Activated naive CD4-positive, alpha-beta T cell treated with anti-CD3 and anti-CD28 coated beads, Interleukin-2, amount 10 ng/mL, durations not matched to agents 7 days and 5 days (primary cell): ENCODE measurements at places on chromosomes 2 and 18.

DNA sequence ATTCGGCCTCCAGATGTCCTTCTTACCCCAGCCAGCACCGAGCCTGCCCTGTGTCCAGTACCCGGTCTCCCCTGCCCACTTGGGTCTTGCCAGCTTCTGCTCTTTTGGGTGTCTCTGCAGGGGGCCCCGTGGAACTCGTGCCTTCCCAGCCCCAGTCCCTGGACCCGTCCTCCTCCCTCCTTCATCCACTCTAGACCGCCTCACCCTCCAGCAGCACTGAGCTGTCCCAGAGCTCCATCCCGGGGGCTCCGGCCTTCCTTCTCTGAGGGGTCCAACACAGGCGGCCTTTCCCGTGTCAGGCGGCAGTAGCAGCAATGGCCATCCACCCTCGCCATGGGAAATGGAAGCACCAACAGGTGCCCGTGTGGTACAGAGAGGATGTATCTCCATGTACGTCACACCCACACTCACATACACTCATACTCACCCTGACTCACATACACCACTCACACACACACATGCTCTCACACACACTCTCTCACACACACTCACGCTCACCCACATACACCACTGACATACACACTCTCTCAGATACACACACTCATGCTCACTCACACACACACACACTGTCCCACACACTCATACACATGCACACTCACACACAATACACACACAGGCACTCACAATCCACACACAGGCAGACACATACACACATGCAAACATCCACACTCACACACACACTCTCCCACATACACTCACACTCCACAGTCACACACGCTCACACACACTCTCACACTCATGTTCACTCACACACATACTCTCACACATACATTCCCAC lies 827.5 kb upstream of the SALL3 start:
- H3K27me3 ChIP-seq = no peaks in the 10 kb centered on the region
- H3K4me1 ChIP-seq = no peaks in the 10 kb centered on the region
- DNase-seq = no peak
- H3K36me3 ChIP-seq = no peaks in the 10 kb centered on the region
- no peak overlapping the region for H3K4me3 ChIP-seq

DNA sequence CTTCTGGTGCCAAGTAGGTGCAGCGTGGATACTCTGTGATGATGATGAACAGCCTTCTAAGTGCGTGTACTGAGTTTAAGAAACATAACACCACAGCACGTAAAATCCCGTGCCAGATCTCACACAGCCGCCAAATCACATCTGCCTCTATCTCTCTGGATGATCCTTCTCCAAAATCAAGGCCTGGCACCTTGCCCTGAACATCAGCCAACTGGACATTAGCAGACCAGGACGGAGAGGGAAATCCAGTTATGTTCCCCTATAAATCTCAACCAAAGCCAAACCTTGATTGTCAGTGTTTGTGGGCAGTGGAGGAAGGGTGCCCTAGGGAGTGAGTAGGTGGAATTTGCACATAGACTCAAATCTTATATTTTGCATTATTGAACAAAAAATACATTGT lies 164.3 kb downstream of the MIB1 start:
- no peaks in the 10 kb centered on the region for H3K27me3 ChIP-seq
- no peak overlapping the region for H3K4me3 ChIP-seq
- no peaks in the 10 kb centered on the region for H3K36me3 ChIP-seq
- DNase-seq = no peak

- no peaks in the 10 kb centered on the region for H3K27me3 ChIP-seq
- H3K36me3 ChIP-seq = no peaks in the 10 kb centered on the region
- H3K27ac ChIP-seq = no peak overlapping the region
- no peak overlapping the region for H3K4me3 ChIP-seq
Measured at GRCh38 chr2:28209261-28209691, 183.4 kb upstream of the FOSL2 start.

DNA sequence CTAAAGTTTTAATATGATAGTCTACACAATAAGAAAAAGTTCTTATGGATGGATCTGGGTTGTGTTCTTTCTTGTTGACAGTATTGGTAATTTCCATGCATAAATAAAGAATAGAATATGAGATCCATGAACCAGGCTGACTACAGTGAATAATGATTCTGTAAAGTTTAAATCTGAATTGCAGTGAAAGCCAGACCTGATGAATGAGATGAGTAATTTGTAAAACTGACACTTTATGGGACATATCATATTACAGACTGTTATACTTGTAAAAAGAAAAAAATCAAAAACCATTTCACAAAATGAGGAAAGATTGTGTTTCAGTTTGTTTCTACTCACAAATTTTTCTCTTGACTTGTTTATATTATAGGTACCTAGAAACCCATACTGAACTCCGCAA lies 164.9 kb upstream of the SCN7A start:
- H3K27ac ChIP-seq = no peak overlapping the region
- DNase-seq = no peak
- H3K36me3 ChIP-seq = no peaks in the 10 kb centered on the region
- no peak overlapping the region for H3K4me3 ChIP-seq
- H3K4me1 ChIP-seq = no peaks in the 10 kb centered on the region
- H3K27me3 ChIP-seq = no peaks in the 10 kb centered on the region

- peaks cover 32% of the 10 kb centered on the region for H3K27me3 ChIP-seq
- H3K36me3 ChIP-seq = no peaks in the 10 kb centered on the region
- no peak overlapping the region for H3K27ac ChIP-seq
- no peak overlapping the region for H3K4me3 ChIP-seq
- DNase-seq = no peak
Measured at GRCh38 chr2:88283886-88284592, 113.9 kb downstream of the THNSL2 start.

DNA sequence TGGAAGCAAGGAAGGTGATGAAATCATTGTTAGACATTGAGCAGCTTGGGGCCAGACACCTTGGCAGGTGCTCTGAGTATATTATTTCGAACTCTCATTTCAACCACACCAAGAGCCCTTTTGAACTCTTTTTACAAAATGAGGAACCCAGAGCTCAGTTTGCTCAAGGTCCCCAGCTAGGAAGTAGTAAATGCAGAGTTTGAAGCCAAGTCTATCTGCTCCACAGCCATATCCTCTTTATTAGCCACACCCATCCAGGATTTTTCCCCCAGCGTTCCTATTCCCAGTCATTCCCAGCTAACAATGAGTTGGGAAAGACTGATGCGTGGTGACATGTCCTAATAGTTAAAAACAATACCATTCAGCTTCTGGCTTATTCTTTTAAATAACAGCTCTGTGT lies 40.2 kb downstream of the SEMA4F start:
- H3K36me3 ChIP-seq = no peaks in the 10 kb centered on the region
- no peak overlapping the region for H3K27ac ChIP-seq
- H3K27me3 ChIP-seq = peaks cover 17% of the 10 kb centered on the region
- no peak overlapping the region for H3K4me3 ChIP-seq
- no peak for DNase-seq
- no peaks in the 10 kb centered on the region for H3K4me1 ChIP-seq

GRCh38 chr18:68721681-68722583 lies 7.0 kb upstream of the TMX3 start:
- H3K36me3 ChIP-seq = peaks cover 4% of the 10 kb centered on the region
- H3K27ac ChIP-seq = peak overlapping the region; percentile 94
- H3K4me3 ChIP-seq = peak overlapping the region; percentile 73
- DNase-seq = no peak

DNA sequence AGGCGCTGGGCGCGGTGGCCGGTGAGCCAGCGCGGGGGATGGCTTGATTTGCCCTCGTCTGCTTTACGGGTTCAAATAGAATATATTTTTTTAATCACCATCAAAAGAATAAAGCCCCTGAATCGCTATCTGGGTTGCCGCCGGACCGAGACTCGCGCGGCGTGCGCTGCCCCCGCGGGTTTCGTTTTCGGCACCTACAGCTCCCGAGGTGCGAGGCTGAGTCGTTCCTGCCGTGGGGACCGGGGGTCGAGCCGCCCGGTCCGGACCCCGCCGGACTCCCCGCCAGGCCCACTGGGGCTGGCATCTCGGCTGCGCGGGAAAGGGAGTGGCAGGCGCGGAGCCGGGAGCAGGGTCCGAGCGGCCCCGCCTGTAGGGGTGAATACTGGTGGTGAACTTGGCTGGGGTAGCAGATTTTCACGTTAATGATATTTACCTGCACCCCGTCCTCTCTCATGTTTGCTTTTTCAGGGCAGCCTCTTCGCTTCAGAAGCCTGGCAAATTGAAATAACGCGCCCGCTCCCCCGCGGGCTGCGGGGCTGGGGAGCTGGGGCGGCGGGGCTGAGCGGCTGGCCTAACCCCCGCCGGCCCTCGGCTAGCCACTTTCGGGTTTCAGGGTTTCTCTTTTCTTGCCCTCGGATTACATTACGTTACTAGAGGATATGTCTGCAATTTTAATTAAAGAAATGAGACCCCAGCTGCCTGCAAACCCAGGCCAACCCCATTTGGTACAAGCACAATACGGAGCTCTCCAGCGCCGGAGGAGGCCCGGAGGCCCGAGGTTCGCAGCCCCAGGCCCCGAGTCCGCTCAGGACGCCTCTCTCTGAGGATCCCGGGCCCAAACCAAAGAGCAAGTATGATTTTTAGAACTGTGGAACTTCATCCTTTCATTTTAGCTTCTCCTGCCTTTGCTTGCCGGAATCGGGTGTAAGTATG lies 1.7 kb upstream of the CELF4 start:
- H3K27ac ChIP-seq = no peak overlapping the region
- peaks cover 7% of the 10 kb centered on the region for H3K4me1 ChIP-seq
- no peak for DNase-seq
- peaks cover 2% of the 10 kb centered on the region for H3K36me3 ChIP-seq

DNA sequence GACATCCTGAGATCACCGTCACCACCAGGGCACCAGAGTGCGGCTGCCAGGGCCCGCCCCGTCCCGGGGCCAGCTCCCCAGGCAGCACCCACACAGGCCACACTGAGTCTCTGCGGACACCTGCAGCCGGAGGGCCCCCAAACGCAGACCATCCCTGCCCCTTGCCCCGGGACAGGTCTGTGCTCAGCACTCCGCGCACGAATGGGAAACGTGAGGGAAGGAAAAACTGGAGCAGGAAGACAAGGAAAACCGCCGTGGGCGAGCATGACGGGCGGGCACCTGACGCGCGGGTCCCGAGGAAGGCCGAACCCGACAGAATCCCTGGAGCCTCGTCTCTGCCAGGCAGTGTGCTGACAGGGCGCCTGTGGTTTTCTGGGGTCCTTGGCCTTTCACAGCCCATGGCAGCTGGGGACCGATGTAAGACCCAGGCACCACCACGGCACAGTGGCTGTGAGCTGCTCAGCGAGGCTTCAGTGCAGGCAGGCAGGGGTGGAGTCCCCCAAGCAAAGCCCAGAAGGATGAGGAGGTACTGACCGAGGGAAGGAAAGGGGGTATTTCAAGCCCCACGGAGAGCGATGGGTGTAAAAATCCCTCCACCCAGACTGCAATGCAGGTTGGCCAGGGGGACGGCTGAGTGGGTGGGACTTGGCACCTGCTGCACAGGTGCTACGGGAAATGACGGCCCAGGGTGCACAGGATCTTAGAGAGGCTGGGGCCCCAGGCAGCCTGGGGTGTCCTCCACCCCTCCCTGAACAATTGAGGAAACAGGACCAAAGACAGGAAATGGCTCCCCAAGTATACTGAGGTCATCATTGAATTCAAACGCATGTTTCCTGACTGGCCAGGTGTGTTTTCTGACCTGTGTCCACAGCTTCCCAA lies 59.0 kb downstream of the PXDN start:
- H3K27me3 ChIP-seq = peaks cover 4% of the 10 kb centered on the region
- H3K27ac ChIP-seq = no peak overlapping the region

GRCh38 chr2:183267148-183267827 lies 143.0 kb downstream of the NUP35 start:
- no peaks in the 10 kb centered on the region for H3K27me3 ChIP-seq
- H3K36me3 ChIP-seq = no peaks in the 10 kb centered on the region
- no peaks in the 10 kb centered on the region for H3K4me1 ChIP-seq
- H3K27ac ChIP-seq = no peak overlapping the region

DNA sequence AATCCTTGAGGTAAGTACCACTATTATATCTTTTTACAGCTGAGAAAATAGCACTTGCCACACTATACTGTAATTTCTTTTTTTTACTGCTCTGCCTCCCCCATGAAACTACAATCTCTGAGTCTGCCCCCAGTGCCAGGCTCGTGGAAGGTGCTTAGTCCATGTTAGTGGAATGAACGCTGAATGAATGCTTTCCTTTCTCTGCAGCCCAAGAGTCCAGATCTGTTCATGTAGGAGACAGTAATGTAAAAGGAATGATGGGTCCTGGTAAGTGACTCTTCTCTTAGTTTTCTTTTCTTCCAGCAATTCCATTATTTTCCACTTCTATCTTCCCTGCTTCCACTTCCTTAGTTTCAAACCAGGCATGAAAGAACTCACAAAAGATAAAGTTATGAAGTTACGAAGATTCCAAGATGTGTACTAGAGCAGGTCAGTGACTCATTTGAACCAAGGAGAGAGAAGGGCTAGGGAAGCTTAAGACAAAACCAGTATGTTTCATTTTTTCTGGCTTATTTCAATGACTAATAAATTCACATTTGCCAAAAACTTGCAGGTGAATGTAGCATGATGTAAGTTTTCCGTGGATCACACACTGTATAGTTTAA lies 46.0 kb downstream of the ARHGEF33 start:
- H3K27ac ChIP-seq = no peak overlapping the region
- no peaks in the 10 kb centered on the region for H3K36me3 ChIP-seq
- no peak for DNase-seq
- peaks cover 6% of the 10 kb centered on the region for H3K27me3 ChIP-seq
- H3K4me1 ChIP-seq = no peaks in the 10 kb centered on the region

DNA sequence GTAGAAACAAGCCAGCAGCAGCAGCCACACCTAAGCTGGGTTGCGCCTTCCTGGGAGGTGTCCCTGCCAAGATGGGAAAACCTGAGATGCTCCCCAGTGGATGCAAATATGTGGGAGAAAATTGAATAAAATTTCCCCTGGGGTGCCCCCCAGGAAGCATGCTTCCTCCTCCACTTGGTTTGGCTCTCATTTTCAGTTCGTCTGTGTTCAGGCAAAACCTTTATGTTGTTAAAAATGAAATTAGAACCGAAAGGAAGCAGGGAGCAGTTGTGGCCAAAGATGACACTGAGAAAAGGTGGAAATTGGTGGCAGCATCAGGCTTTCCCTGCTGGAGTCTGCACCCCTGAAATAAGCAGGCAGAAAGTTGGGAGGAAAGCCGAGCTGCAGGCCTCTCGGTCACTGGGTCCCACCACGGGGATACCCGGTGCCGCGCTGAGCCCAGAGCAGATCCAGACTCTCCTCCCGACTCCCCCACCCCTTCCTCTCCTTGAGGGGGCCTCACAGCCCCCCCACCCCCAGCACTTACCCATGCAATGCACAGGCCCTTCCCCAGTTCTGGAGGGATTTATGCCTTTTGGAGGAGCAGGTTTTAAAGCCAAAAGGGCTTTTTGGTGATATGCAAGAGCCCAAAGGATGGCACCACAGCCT lies 267.7 kb upstream of the SPRED2 start:
- no peaks in the 10 kb centered on the region for H3K36me3 ChIP-seq
- no peaks in the 10 kb centered on the region for H3K27me3 ChIP-seq
- no peak overlapping the region for H3K4me3 ChIP-seq
- DNase-seq = no peak

DNA sequence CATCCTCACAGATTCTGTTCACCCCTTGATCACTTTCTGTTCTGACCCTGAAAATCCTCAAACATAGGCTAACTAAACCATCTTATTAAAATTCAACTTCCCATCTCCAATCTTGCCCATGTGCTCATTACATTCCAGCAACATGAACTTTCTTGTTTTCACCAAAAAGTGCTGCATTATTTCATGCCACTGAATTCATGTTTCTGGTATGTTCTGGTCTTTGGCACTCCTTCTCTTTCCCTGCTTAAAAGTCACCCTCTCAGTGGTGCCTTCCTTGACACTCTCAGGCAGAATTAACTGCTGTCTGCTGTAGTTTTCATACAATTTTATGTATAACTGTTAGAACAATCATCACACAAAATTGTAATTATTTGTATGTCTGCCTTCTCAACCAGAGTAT lies 247.7 kb upstream of the RBMS1 start:
- H3K27ac ChIP-seq = no peak overlapping the region
- H3K4me3 ChIP-seq = no peak overlapping the region
- H3K27me3 ChIP-seq = peaks cover 9% of the 10 kb centered on the region
